ENCODE measurements at places on chromosomes 1 and 21.

DNA sequence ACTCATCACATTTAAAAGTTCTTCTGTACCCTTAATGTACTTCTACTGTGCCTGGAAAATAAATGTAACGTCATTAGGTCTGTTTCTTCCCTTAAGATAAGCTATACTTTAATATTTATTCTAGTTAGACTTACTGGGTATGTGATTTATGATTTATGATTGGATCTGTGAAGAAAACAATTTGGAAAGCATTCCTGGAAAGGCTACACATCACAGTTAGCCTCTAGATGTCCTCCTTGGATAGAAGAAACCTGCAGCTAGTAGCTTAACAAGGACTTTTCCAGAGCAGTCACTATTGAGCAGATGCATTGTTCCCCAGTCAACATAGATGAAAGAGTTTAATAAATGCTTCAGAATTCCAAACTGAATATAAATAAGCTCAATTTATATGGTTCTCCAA, 22.2 kb upstream of the ABL2 start:
- DNase-seq = no peak

- peak; percentile 26 for DNase-seq
These were observed 637 bp downstream of the LYPLA2 start for GRCh38 chr1:23791516-23792047.

DNA sequence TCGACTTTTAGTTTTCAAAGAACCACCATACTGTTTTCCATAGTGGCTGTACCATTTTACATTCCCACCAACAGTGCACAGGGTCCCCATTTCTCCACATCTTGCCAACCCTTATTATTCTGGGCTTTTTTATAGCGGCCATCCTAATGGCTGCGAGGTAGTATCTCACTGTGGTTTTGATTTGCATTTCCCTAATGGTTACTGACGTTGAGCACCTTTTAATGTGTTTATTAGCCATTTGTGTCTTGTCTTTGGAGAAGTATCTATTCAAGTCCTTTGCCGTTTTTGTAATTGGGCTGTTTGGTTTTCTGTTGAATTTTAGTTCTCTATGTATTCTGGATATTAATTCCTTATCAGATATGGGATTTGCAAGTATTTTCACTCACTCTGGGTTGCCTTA, 22.3 kb upstream of the KCNAB2 start:
- DNase-seq = no peak

- no peak for DNase-seq
These were observed 7.3 kb upstream of the FCGR2A start for GRCh38 chr1:161497961-161498360.

GRCh38 chr1:22816803-22817202, 106.2 kb downstream of the EPHB2 start:
- no peak for DNase-seq

DNA sequence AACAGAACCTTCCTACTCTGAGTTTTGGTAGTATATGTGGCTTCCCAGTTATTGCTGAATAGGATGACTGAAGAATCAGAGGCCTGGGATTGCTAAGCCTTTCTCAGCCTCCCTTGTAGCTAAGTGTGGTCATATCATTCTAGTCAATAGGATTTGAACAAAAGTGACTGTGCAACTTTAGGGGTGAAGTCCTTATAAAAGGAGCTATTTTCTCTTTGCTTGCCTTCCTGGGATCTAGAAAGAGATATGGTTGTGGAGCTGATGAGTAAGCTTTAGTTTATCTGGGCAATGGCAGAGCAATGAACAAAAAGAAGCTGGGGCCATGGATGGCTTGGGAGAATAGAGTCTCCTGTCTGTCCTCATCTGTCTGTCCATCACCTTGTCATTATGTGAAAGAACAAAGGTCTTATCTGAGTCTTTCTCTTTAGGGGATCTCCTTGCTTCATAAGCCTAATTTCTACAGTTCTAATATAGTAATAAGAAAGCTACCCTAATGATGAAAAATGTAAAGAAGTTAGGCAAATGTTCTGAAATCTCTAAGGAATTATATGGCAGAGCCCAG, 91.5 kb downstream of the TENT5C start:
- DNase-seq = no peak

DNA sequence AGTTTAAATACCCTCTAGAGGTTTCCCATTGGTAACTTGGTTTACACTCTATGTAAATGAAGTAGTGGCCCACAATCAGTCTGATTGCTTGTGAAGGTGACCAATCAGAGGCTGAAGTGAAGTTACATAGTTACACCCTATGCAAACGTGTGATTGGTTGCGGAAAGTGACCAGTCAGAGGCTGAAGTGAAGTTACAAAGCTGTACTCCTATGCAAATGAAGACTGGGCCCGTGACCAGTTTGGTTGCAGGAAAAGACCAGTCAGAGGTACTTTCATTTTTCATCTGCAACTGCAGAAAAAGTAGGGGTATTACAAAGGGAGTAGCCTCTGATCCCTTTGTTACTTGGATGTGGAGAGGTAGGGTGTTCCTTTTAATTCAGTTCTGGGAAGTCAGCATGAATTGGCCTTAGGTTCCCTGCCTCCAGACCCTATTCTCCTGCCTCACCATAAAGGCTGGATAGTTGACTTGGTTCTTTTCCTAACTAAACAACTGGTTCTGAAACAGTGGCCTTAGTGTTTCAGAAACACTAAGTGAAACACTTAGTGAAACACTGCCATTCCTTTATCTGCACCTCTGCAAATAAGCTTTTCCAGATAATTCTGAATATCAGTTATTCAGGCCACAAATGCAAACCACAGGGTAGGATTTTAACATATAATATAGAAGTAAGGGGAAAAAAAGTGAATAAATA, 39.3 kb downstream of the MAGI3 start:
- no peak for DNase-seq

- no peak for DNase-seq
These were observed 2.7 kb downstream of the MLLT11 start for GRCh38 chr1:151062741-151063371.

DNA sequence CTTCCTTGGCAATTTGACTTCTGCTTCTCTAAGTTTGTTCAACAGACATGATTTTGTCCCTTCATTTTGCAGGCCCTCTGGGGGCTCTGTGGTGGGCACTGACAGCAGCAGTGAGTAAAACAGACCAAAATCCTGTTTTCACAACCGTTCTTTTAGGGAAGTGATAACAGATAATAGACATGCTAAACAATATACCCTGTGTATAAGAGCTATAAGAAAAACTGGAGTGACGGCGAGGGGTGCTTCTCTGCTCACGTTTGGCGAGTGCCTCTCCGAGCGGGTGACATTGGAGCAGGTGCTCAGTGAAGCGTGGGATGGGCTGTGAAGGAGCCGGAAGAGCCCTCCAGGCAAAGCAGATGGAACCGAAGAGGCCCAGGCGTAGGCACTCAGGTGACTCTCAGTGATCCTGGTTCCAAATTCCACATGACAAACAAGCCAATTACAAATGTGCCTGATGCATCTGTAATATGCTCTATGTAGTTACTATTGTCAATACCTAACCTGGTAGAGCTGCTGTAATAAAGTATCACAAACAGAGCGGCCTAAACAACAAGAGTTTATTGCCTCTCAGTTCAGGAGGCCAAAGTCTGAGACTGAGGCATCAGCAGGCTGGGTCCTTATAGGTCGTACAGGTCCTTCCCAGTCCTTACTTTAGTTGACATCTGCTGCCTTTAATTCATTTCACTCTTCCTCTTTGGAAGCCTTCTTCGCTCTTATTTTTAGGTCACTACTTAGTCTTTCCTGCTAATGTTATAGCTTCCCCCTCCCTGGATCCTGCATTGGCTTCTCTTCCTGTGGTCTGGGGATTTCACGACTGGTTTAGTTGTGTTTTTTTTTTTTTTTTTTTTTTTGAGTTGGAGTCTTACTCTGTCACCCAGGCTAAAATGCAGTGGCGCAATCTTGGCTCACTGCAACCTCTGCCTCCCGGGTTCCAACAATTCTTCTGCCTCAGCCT, 20.1 kb downstream of the OR2B11 start:
- DNase-seq = no peak
